NB4 (cell line): ENCODE measurements at places on chromosomes 6 and 20.
A peak's percentile ranks its signal among the peaks of the same experiment; 100 is the strongest.

GRCh38 chr6:154438882-154439415, 71.5 kb downstream of the CNKSR3 start:
- no peak for DNase-seq

DNA sequence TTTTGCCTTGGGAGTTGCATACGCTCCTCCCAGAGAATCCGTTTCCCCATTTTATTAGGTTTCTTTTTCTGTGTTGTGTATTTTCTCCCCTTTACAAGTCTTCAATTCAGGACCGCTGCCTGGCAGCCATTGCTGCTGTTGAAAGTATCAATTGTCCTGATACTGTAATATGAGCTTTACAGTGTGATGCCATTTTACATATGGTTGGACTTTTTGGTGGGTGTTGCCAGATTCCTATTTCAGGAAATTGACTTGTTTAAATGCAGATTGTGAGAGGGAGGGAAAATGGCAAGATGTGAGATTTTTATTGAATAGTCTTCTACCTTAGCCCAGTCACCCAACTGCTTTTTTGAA, 1.2 kb downstream of the PANK2 start:
- DNase-seq, result no peak

DNA sequence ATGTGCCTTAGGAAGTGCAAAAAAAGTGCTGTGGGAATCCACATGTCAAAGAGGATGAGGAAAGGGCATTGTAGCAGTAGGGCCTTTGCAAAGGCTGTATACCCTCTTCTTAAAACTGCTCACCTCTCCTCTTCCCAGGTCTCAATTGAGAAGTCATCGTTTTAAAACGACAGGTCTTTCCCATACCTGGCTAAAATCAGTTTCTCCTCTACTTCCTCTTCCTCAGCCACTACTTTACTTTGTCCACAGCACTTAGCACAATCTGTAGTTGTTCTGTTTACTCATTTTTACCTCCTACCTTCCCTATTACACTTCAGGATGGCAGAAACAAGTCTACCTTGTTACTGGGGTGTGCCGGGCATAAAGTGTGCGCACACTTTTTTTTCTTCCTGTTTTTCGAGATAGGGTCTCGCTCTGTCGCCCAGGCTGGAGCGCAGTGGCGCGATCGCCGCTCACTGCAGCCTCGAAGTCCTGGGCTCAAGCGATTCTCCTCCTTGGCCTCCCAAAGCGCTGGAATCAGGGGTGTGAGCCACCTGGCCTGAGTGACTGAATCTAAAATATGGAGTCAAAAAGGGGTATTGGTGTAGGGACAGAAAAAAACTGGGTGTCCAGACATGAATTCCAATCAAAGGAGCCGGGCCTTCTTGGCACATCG, 9.8 kb upstream of the ELOVL5 start:
- no peak for DNase-seq

DNA sequence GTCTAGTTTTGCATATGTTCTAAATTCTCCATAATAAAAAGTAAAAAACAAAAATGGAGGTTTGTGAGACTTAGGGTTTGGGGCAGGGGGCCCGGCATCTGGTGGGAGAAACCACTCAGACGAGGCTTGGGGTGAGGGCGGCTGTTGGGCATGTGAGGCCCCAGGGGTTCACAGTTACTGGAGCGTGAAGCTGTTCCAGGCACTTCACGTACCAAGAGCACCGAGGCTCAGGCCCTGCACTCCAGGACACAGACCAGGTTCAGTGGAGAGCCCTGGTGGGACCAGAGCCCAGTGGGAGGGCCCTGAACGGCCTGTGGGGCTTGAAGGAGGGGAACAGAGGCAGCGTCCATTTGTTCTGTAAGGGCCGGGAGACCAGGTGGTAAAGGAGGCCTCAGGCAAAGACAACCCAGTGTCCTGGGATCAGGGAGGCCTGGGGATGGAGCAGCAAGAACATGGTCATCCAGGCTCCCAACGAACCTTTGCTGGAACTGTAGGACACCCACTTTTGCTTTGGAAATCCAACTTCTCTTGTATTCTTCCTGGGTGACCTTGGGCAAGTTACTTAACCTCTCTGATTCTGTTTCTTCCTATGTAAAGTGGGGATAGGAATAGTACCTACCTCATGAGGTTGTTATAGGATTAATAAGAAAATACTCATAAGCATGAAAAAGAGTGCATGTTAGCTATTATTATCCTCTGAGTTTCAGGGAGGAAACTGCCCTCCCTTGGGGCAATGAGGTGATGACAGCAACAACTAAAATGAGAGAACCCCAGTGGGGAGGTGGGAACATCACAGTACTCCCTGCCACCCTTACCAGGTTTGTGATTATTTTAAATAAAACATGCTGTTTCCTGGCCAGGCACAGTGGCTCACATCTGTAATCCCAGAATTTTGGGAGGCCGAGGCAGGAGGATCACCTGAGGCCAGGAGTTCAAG, 1.1 kb upstream of the FGD2 start:
- DNase-seq, result peak; percentile 32

- no peak for DNase-seq
These were observed 191.4 kb upstream of the FAM83B start for GRCh38 chr6:54655162-54655561.

DNA sequence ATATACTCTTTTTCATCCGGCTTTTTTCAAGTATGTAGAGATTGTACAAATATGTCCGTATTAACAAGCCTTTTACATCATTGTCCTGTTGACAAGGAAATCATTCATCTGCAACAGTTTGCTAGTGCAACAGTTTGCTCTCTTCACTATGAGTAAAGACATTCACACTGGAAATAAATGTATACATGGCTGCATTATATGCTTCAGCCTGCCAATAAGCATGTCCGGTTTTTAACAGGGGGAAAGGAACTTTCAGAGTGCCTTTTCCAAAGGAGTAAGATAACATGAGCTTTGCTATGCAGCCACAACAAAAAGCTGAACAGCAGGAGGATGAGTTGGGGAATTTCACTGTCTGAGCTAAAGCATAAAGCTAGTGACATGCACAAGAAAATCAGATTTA, 99.4 kb upstream of the ADTRP start:
- DNase-seq, result no peak

DNA sequence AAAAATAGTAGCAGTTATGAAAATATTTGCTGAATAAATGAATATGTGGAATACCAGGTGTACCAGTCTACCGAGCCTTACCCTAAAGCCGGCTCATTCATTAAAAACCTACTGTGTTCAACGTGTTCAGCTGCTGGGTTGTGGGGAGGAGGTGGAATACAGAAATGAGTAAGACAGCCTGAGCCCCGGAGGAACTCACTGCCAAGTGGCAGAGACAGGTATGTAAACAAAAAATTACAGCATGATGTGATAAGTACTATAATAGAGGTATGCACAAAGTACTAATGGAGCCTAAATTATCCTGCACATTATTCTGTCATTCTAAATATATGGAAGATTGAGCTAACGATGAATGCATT, 6.8 kb upstream of the ADTRP start:
- DNase-seq, result no peak

DNA sequence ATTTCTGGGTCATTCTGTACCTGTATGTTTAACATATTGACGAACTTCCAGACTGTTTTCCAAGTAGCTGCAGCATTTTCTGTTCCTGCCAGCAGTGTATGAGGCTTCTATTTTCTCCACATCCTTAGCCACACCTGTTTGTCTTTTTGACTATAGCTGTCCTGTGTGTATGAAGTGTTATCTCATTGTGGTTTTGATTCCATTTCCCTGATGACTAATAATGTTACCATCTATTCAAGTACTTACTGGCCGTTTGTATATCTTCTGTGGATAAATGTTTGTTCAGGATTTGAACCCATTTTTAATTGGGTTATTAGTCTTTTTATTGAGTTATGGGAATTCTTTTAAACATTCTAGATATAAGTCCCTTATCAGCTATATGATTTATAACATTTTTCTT, 95.2 kb downstream of the JAG1 start:
- DNase-seq, result no peak

DNA sequence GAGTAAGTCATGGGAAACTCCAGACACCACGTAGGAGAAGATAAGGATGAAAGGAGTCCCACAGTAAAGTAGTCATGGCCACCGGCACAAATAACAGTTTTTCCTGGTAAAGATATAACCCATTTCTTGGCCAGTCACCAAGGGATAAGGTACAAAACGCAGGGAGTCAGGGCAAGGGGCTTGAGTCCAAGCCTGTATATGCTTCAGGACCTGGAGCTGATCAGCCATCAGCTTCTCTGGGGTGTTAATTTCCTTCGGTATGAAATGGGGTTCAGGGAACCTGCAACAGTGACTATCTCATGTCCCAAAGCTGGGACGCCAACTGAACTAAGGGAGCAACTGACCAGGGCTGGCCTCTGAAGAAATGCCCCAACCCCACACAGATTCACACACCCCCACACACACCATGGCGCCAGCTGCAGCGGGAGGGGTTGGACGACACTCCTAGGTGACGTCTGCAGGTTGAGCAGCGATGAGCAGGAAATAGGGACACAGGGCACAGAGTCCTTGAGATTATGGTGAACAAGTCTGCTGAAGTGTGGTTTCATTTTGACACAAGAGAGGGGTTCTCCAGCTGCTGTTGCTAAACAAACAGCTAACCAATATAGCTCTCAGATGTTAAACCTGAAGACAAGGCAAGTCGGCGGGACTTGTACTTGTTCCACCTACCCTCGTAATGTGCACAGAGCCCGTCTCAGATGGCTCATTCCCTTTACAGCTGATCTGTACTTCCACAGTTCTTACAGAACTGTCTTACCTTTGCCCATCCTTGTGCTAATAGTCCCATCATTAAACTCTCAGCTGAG, 7.4 kb upstream of the ADTRP start:
- DNase-seq, result no peak
